ENCODE measurements at places on chromosomes 3 and 15. TPM values are rescaled to one million over a fixed set of nuclear protein-coding genes. Genes with fewer than 3 reads are reported as not detected.
A peak's percentile ranks its signal among the peaks of the same experiment; 100 is the strongest.

GRCh38 chr3:145798007-145798406 is 363.0 kb downstream of the PLOD2 start:
- no peak for DNase-seq

- no peak for DNase-seq
Observed at GRCh38 chr15:66284271-66284670, 9.1 kb upstream of the DIS3L start.

DNA sequence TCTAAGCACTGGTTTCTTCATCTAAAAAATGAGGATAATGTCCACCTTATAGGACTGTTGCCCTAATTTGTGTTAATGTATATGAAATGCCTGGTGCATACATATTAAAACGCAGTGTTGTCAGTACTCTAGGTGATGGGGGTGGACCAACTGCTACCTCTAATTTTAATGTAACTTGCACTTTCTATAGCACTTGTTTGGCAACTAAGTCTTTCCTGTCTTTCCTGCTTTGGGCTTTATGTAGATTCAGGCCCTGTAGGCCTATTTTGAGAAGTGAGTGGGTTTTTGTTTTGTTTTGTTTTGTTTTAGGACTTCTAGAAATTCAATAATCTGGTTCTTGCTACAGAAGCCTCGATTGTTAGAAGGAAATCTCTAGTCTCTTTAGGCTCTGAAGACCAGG is 21.2 kb downstream of the SLC7A14 start:
- no peak for DNase-seq

GRCh38 chr3:4588466-4588865 is 95.3 kb downstream of the ITPR1 start:
- no peak for DNase-seq

DNA sequence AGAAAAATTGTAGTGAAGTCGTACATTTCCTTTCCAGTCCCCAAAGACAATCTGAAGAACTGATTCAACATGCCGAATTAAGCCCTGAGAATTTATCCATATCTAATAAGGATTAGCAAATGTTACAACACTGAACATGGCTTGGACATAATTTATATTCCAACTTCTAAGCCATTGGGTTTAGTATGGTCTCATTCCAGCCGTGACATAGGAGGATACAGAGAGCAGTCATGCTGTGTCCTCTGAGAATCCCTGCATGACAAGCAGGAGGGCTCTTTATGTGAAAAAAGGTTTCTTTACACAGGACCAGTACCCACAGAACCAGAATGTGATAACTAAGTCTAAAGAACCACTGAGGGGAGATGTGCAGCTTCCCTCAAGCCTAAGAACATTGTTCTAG is 231.9 kb upstream of the WNT5A start:
- DNase-seq = no peak

DNA sequence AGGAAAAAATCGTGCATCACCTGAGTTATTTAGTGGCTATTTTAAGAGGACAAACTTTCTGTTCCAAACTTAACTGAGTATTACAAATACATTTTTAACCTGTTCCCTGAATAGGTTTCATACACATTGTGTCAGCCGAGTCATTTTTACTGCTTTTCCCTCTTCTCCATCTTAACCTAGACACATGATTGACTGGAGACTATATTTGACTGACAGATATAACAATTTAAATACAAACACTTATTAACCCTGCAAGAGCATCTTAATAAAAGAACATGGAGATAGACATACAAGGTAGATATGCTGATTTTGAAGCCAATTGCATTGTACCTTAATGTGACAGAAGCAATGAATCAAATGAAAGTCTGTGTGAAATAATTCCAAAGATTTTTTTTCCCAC is 810.5 kb upstream of the ARPP21 start:
- no peak for DNase-seq

DNA sequence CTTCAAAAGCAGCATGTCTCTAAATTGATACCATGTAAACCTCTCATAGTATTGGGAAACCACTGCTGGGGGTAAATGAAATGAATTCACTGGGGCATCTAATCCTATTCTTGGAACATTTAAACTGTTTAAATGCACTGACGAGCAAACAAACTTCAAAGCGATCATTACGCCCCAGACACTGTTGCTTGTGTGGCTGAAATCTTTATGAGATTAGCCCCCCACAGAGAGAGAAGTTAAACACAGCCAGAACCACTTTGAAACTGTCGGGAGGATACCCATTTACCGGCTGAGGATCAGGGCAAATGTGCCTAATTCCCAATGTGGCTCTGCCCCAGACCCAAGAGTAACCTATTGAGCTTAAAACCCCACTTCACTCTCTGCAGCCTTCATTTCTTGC is 308.4 kb upstream of the CDIN1 start:
- no peak for DNase-seq

DNA sequence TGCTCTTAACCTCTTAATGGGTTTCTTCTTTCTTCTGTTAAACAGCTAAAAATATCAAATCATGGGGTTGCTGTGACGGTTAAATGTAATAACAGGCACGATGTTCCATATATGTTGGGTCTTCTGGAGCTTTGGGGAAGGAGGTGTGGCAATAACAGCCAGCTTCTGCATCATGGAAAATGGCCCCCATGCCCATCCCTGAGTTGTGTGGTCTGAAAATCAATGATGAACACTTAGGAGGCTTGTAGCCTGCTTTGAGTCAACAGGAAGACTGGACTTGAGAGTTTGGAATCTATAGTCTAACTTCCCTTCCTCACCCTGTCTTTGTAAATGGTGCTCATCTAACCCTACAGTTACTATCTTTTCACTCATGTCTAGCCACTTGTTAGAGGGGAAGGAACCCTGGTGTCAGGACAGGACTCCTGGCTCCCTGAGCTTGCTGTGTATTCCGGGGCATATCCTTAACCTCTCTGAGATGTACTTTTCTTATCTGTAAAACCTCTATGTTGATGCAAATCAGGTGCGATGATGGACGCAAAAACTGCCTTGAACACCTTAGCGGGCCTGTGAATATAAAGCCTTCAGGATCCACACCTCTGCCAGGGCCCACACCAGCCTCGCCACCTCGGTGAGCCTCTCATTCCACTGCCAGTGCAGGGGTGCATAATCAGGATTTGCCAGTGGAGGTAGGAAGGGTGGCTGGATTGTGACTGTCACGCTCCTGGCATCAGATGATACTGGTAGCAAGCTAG is 27.5 kb downstream of the SMAD3 start:
- no peak for DNase-seq

- peak; percentile 0 for DNase-seq
Observed at GRCh38 chr3:58028902-58029301, 20.7 kb downstream of the FLNB start.

DNA sequence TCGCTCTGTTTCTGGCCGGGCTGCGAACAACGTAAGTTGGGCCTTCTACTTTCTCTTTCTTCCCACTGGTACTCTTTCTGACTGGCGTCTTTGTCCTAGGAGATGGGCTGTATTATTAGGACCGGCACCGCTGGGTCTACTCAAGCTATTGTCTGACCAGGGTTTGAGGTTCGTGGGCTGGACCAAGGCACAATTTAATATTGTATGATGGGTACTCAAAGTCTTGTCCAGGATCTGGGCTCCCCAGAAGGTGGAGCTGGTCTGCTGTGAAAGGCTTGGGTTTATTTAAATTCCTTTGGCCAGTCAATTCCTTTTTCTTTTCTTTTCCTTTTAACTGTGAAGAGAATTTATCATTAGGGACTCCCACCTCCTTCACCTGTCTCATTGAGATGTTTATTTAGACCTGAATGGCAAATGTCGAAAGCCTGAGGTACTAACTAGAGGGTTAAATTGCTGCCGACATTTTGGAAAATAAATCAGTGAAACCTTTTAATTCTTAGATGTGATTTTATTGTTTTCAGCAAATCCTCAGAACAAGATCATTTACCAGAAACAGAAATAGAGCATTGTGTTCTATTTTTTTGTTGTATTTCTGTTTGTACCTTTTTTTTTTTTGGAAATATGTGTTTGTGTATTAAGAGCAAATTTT is 410 bp downstream of the LRRC49 start:
- DNase-seq = no peak

DNA sequence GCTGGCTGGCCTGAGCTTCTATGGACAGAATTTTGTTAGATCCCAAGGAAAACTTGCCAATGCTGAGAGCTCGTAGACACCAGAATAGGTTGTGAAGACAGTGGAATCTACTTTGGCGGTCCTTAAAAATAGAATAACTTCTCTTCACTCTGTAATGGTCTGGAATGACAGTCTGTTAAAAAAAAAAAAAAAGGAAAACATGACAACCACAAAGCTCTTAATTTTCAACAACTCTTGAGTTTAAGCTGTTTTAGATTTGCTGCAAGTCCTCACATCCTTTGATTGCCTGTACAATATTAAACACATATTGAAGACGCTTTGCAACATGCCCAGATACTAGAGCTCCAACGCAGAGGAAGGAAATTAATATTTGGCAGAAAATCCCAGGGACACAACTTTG is 122.8 kb upstream of the GALNT15 start:
- DNase-seq = no peak

- DNase-seq = no peak
Observed at GRCh38 chr3:28291577-28291976, 50.2 kb downstream of the CMC1 start.

GRCh38 chr15:29815000-29815710 is 7.1 kb downstream of the TJP1 start:
- no peak for DNase-seq

DNA sequence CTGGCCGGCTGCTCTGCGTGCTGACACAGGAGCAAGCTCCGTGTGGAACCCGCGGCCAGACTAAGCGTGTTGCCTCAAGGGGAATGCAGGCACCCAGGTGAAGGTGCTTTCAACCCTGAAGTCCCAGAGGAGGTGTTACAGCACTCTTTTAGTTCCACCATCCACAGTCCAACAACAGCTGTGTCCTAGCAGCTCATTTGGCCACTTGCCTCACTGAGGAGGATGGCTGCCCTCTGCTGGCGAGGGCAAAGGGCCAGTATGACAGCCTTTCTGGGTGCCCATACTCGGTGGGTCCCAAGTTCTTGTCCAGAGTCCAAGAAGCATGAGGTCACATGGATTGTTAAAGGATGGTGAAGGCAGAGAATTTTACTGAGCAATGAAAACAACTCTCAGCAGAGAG is 87.8 kb downstream of the C3orf85 start:
- no peak for DNase-seq

DNA sequence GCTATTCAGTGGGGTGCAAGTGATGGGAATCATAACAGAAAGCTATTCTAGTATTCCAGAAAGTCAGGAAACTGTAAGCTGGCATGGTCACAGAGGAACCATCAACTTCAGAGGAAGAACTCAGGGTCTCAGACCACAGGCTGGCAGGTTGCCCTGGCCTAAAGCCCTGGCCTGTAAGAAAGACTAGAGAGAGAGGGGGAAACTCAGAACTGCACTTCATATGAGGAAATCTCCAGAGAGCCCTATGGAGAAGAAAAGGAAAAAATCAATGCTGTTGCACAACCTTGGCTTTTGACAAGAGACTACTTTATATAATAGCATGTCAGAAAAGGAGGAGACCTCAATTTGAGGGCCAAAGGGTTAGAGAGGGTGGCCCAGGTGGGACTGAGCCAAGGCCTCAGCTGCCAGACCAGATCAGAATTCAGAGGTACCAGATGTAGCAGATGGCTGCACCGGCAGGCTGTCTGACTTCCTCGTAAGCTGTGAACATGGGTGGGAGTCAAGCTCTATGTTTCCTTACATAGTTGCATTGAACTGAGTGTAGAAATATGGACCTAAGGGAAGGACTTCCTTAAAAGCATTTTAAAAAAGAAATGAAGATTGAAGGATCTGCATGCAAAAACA is 333.8 kb downstream of the PDCD6IP start:
- no peak for DNase-seq

DNA sequence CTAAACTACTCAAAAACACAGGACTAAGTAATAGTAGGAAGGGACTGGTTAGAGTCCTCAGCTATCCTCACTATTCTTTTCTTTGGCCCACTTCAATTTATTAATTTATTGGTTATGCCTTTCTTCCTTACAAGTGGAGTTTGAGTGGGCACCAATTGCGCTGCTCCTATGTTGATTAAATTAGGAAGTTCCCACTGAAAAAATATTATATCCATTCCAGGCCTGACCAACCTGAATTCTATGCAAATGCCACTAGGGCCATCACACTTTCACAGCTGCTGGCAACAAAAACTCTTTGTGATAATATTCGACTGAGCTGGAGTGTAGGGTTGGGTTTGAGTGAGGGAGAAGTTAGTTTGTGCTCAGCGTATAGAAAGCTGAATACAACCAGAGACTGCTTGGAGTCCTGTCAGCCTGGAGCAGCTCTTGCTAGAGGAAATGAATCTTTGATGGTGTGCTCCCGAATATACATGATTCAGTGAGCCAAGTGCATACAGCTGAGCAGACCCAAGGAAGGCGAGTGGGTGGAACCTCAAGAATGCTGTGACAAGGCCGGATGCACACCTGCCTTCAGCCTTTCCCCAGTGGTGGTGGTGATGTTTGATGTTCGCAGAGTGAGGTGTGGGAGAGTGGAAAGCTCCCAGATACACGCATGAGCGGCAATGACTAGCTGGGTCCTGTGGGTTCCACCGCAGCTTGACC is 1.5 kb downstream of the ARHGEF3 start:
- no peak for DNase-seq

DNA sequence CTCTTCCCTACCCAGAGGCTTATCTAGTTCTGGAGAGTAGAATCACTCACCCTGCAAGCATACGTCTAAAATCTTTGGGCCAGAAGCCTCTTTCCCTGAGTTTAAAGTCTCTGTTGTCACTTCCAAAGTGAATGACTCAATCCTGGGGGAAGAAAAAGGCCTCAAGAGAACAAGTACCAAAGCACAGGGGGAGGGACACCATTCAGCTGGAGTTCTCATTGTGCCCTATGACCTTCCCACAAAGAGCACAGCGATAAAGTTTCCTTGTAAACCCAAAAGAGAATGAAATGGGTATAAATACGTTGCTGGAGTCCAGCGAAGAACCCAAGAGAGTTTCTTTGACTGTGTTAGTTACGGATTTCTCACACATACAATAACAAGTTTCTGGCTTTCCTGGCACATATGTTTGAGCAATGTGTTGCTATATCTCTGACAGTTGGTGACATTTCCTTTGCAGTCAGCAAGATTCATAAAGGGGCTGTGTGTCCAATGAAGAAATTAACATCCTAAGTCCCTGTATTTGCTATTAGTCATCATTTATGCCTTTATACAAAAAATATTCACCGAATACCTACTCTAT is 107.3 kb upstream of the PTPRG start:
- DNase-seq = no peak

GRCh38 chr3:197567904-197568681 is 12.3 kb upstream of the BDH1 start:
- DNase-seq = no peak

DNA sequence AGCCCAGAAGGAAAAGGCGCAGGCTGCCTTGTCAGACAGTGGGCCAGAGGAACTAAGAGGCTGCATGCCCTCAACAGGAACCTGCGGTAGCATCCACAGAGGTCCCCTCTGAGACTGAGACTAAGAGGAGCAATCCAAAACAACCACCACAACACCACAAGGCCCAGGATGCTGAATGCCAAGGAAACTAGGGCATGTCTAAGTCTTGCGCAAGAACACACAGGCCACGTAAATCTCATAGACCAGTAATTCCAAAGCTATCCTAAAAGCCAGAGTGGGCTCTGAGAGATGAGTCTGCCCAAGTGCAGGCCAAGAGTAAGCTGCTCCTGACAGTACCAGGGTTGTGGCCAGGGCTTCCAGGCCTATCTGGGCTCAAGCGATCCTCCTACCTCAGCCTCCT is 12.9 kb downstream of the MON1A start:
- no peak for DNase-seq

LYZL4 gene
- total RNA-seq = not detected

GNAT1 gene
- not detected for total RNA-seq

RASGRP1 gene
- 9.4 TPM for total RNA-seq

HEG1 gene
- total RNA-seq = 234 TPM

SAMD7 gene
- not detected for total RNA-seq

RCN2 gene
- 39.4 TPM for total RNA-seq

Measured in upper lobe of right lung (tissue), 1 donor.